ENCODE measurements at places on chromosomes 16 and 17.

GRCh38 chr17:51761105-51761504 lies 397.4 kb downstream of the CA10 start:
- DNase-seq = no peak

- no peak for DNase-seq
Measured at GRCh38 chr16:85613604-85614337, 649 bp downstream of the GSE1 start.

DNA sequence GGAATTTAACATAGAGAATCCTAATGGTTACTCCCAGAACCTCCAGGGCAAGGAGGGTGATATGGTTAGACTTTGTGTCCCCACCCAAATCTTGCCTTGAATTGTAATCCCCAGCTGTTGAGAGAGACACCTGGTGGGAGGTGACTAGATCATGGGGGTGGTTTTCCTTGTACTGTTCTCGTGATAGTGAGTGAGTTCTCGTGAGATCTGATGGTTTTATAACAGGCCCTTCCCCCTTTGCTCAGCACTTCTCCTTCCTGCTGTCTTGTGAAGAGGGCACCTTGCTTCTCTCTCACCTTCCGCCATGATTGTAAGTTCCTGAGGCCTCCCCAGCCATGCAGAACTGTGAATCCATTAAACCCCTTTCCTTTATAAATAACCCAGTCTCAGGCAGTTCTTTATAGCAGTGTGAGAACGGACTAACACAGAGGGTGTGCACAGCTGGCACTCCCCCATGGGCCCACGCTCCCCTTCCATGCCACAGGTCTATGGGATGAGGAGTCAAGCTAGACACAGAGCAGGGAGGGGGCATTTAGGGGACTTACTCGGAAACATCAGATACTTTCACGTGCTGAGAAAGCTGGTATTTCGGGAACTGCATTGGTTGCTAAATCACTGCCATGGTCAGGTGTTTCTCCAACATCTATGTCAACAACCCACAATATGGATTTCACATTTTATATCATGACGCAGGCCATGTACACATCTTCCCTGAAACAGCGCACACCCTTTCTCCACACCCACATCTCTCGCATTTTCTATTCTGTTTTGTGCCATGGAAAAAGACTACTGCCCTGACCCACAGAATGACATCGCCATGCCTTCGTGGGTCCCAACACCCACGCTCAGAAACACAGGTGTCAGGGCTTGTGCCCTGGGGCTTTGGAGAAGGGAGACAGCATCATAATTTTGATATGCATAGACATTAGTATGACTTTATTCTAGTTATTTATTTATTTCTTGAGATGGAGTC lies 199.1 kb upstream of the GSE1 start:
- DNase-seq = no peak

DNA sequence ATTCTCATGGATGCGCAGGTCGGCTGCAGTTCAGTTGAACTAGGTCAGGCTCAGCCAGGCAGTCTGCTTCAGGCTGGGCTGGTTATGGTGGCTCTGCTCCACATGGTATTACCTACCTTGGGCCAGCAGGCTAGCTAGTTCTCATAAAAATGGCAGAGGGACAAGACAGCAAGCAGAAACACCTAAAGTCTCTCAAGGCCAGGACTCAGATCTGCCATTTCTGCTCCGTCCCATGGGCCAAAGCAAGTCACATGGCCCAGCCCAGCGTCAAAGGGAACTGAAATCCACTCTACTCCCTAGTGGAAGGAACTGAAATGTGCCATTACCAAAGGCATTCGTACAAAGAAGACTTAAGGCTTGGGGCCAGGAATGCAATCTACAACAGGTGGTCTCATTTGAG lies 160.0 kb downstream of the TMEM132E start:
- DNase-seq = no peak

DNA sequence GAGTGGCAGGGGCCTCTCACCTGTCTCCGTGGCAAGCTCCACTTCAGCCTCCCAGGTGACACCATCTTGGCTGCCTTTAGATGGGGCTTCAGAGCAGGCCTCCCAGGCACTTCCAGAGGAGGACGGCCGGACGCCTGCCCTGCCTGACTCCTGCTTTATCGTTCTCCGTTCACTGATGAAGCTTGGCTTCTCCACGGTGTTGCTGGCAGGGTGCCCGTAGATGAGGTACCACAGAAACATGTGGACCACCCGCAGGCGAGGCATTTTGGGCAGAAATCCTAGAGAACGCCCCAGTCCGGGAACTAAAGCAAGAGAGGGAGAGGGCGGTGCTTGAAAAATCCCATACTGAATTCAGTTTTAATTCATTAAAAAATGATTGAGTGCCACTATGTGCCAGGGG lies 54.5 kb downstream of the GTF3C1 start:
- no peak for DNase-seq

DNA sequence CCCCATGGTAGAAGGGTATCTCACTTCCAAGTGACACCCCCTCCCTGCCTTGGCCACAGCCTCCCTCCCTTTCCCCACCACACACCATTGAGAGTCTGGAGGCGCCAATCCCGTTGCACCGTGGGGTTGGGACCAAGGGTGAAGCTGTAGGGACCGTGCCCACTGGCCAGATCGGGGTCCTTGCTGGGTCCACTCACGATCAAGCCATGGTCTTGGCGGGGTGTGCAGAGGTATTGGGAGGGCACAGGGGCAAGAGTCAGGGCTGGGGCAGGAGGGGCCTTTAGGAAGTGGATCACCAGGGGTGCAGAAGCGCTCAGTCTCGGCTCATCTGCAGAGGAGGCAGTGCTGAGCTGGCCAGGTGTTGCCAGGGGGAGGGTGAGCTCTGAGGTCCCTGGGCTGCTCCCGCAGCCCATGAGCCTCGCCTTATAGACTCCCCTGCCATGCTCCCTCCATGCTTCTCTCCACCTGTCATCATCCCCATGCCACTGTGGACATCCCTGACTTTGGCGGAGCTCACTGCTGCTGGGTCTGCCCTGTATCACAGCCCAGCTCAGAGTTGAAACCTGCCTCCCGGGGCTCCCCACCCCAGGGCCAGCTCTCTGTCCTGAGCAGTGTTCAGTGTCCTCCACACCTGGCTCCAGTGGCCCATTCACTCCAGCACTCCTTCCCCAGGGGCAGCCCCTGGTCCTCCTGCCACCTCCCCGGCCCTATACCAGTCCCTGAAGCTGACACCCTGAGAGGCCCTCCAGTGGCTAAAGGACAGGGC lies 8.3 kb downstream of the CDH16 start:
- no peak for DNase-seq

DNA sequence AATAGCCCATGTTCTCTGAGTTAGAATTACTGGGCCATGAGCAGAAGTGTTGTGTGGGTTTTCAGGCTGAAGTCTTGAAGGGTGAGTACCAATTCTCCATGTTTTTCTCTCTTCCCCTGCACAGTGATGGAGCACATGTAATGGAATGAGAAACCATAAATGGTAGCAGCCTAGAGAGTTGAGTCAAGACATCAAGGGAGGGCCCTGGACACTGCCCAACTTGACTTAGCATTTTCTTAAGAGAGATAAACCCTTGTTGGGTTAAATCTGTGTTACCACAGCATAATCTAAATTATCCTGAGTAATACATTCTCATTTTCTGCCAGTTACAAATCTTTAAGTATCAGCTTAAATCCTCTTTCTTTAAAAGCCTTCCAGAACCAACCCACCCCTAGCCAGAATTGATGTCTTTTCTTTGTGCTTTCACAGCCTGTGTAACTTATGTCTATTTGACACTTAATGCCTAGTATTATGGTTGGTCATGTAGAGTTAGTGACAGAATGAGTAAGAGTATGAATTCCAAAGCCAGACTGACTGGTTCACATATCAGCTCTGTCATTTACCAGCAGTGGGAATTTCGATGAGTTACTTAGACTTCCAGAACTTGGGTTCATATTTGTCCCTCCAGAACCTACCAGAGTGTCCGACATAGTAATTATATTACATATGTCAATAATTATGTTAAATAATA lies 27.0 kb upstream of the RGS9 start:
- no peak for DNase-seq

- no peak for DNase-seq
Measured at GRCh38 chr16:12752159-12752558, 51.5 kb downstream of the CPPED1 start.

DNA sequence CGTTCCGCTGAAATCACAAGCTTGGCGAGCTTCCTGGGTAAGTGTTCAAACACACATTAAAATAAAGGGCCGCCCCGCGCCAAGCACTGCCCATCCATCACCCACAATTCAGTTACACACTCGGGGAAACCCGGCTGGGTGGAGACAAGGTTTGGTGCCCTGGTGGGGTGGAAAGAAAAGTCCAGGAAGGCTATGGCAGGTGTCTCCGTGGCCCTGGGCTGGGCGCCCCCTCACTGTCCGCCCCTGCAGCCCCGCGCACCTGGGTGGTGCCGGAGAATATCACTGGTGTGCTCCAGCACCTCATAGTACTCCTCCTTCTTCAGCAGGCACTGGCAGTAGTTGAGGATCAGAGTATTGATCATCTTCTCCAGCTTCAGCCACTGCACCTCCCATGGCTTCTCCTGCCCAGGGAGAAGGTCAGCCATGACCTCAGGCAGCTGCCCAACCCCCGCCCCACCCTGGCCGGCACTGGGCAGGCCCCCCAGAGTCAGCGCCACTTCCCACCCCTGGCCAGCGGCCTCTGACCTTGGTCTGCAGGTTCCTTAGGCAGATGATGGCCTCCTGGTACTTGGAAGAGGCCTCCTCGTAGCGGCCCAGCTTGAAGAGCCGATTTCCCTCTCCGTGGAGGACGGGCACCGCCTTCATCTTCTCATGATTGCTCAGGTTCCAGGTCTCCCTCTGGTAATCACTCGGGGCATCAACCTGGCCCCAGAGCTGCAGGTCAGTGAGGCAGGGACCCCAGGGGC lies 8.4 kb downstream of the AIPL1 start:
- DNase-seq = no peak

- no peak for DNase-seq
Measured at GRCh38 chr17:67126983-67127382, 82.6 kb downstream of the CACNG1 start.

DNA sequence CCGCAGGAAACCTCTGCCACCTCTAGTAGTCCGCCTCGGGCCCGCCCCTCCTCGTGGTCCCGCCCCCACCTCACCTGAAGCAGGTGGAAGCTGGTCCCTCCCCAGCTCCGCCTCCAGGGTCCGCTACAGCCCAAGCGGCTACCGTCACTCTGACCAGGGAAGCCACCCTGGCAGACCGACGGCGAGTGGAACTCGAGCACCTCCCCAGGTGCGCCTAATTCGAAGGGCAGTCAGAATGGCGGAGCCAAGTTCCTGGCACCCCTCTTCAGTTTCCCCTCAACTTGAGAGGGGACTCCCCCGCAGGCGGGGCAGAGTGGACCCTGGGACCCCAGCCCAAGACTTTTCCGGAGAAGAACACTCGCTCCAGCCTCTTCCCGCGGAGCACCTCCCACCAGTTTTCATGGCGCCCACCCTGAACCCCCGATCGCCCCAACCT lies 507 bp downstream of the FHOD1 start:
- no peak for DNase-seq

- no peak for DNase-seq
Measured at GRCh38 chr16:27256861-27257260, 11.7 kb downstream of the NSMCE1 start.

DNA sequence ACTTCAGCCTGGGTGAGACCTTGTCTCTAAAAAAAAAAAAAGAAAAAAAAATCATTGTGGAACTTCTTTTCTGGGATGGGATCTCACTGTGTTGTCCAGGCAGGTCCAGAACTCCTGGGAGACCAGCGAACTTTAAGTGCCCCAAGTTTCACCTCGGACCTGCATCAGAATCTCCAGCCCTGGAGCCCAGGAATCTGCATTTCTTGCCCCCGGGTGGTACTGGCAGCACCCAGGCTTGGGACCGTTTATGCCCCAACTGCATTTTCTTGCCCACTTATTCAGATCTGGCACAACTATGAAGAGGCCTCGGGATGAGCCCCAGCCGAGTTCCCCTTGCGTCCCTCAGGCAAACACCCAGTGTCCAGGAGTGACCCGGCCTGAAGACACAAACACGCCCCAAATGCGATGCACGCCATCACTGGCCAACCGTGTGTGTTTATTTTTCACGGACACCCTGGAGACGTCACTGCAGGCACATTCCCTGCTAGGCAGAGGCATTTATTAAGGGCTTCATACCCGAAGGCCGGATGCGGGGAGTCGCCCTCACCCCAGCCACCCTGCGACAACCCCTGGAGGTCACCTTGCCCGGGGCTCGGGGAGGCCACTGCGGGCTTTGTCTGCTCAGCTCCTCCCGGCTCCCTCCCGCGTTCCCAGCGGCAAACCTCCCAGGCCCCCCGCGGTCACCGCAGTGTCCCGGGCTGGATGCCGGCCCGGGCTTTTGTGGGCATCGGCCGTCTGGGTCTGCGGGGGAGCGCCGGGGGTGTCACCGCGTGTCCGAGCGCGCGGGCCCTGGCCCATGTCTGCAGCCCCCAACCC lies 684 bp upstream of the SPIRE2 start:
- DNase-seq = no peak

GRCh38 chr17:81398832-81399411 lies 3.7 kb downstream of the BAHCC1 start:
- no peak for DNase-seq

DNA sequence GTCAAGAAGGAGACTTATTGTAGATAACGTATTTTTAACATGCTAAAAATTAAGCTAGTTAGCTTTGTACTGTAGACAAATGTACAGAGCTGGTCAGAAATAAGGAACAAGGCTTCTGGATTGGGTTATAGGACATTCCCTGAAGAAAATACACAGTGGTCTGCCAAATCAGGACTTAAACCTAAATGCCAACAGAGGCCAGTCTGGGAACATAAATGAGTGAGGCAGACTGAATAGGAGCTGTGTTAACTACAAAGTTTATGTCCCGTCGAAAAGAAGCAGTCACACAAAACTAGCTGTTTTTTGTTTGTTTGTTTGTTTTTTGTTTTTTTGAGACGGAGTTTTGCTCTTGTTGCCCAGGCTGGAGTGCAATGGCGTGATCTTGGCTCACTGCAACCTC lies 120.4 kb upstream of the C17orf78 start:
- DNase-seq = no peak

- DNase-seq = no peak
Measured at GRCh38 chr16:85522842-85523601, 90.1 kb upstream of the GSE1 start.

GRCh38 chr16:57123216-57123973 lies 31.0 kb downstream of the CPNE2 start:
- DNase-seq = no peak

DNA sequence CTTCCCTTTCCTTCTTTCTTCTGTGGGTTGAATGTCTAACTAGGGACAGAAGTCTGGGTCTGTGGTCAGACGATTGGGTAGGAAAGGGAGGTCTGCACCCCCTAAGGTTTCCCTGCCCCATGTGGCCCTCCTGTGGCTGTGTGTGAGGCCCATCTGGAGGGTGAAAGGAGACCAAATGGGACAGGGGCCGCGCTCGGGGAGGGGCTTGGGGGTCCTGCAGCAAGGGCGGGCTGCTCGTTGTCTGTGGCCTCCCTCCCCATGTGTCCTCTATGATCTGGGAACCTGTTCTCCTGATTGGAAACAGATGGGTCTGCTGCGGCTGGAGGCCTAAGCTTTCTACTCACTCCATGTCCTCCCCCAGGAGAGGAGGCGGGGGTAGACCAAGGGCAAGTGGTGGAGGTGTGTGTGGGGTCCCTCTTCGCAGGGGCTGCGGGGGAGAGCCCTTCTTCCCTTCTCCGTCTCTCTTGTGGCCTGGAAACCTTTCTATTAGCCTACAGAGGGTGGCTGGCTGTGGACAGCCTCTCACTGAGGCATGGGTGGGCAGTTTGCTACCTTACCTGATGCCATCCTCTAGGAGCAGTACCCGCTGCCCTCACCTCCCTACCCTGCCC lies 18.6 kb downstream of the IGFBP4 start:
- no peak for DNase-seq

Data from stimulated activated CD4-positive, alpha-beta T cell treated with anti-CD3 and anti-CD28 coated beads, Interleukin-1b, Interleukin-23, amount 100 ng/mL, for 24 hours (primary cell).